A673 (cell line): ENCODE measurements at places on chromosomes 11 and 22. TPM values are rescaled to one million over a fixed set of nuclear protein-coding genes. Genes with fewer than 3 reads are reported as not detected.

- DNase-seq = no peak
Observed at GRCh38 chr11:16512899-16513241, 156.5 kb upstream of the SOX6 start.

GRCh38 chr11:17276236-17277023, at the start of gene NUCB2:
NUCB2 (plus strand) TSS chr11:17276739; CDS start chr11:17295324, 18,585 bp downstream.
- DNase-seq = peak; percentile 97

DNA sequence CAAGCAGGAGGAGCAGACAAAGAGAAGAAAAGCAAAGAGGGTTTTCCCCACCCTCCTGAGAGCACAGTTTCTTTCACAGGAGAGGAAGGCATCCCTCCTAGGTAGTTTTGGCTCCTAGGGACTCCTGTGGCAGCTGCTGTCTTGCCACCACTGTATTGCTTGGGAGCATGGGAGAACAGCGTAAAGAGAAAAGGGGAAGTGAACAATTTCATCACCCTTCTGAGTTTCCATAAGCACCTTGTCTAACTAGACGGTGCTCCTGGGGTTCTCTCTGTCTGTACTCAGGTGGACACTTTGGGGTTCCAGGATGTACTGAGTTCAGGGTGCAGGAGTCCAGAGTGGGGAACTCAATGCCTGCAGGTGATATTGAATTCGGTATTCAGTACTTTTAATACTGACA, 1430.5 kb downstream of the TBC1D22A start:
- DNase-seq = no peak

The KRTAP5-1 gene
- not detected in 2 replicates for total RNA-seq

GRCh38 chr11:57762235-57762861, 746 bp downstream of the CTNND1 start:
- DNase-seq = peak; percentile 25

The POU2F3 gene
- total RNA-seq = not detected in 2 replicates

DNA sequence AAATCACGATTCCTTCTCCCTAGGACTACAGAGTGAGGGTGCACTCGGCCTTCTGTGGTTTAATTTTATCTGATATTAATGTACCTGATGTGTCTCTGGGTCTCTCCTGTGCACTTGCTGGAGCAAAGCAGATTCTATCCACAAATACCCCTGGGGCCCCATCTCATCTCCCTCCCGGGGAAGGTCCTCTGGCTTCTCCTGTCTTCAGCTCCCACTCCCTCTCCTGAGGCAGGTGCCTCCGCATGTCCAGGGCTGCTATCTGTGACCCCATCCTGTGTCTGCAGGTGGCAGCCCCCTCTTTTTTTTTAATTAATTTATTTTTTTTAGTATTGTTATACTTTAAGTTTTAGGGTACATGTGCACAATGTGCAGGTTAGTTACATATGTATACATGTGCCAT, 558.7 kb downstream of the BRD1 start:
- no peak for DNase-seq

DNA sequence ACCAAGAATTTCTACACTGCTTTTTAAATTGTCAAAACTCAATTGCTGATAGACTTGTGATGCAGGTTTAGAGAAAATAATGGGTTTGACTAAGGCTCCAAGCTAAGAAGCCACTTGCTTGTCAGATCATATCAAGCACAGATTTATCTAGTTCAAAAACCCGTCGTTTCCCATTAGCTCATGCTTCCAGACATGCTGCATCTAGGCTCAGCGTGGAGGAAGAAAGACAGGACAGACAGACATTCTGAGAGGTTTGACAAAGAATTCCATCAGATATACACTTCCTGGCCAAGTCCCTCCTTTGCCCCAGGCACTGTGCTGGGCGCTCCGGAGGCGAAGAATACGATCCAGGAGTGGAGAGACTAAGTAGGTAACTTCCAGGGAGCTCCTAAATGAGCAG, 76.8 kb downstream of the KCNC1 start:
- DNase-seq = no peak

The MPZL2 gene
- total RNA-seq = not detected in 2 replicates

The NRIP3 gene
- 1.6 and 2.2 TPM in 2 replicates for total RNA-seq

DNA sequence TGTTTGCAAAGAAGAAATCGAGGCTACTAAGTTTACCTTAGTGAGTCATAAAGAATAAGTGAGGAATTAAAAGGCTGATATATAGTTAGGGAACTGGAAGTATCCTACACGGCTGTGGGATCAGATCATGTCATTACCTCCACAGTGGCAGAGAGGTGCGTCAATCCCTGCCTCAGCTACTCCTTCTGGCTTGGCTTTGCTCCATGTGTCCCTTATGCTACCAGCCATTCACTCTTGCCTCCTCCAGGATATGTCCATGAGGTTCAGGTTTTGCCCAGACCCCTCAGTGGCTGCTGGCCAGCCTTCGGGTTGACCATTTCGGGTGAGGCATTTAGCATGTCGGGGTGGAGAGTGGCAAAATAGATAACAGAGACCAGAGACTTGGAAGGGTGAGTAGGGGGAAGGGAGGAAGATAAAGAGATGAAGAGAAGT, 153.4 kb downstream of the LDLRAD3 start:
- DNase-seq = no peak

- DNase-seq = no peak
Observed at GRCh38 chr11:19664886-19665548, 47.6 kb upstream of the NAV2 start.

GRCh38 chr22:42608136-42608822, 6.4 kb downstream of the POLDIP3 start:
- no peak for DNase-seq

DNA sequence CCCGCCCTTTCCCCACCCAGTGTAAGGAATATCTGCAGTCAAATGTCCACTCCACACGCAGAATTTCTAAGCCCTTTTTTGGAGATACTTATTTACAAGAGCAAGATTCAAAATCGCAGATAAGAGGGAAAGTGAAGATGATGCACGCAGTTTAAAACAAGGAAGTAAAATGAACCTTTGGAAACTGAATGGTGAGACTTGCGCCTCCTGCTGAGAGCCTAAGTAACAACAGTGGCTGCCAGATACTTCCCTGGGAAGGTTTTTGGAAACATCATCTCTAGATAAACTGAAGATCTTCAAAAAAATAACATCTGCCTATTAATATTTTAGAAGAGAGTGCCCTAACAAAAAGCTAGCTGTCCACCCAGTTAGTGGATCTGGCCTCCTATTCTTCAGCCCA, 963.1 kb upstream of the FAT3 start:
- no peak for DNase-seq

- no peak for DNase-seq
Observed at GRCh38 chr11:74011360-74012073, 2.6 kb upstream of the UCP3 start.

DNA sequence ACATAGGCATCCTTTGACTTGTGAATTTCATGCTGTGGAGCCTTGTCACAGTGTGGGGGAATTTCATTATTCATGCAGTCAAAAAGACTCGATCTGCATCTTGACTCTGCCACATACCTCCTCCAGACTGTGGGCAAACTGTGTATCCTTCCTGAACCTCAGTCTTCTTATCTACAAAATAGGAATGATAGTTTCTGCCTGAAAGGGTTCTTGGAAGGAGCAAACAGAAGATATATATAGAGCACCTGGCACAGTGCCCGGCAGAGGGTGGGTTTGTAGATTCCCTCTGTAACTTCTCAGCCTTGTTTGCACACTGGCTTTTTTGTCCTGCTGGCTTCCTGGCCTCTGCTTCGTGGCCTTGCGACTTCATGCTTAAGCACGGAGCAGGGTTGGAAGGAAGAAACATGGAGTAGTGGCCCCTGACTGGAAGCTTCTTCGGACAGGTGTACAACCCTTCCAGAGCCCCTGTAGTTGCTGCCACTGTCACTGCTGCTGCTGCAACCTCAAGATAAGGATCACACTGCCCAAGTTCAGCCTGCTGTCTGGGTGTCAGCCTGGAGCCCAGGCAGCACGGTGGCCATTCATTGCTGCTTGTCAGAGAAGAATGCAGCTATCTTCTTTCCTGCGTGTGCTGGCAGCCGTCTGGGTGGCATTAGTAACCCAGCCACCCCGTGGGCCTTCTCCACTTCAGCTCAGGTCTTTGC, 106.4 kb downstream of the MICAL2 start:
- no peak for DNase-seq

The MPPED1 gene
- not detected in 2 replicates for total RNA-seq

The GP1BB gene
- total RNA-seq = 12.6 and 13.3 TPM in 2 replicates

The GDPD4 gene
- total RNA-seq = not detected in 2 replicates

GRCh38 chr22:33328789-33329296, 270.7 kb upstream of the SYN3 start:
- DNase-seq = no peak

GRCh38 chr11:20131788-20132666, 28.2 kb downstream of the DBX1 start:
- peak; percentile 58 for DNase-seq

DNA sequence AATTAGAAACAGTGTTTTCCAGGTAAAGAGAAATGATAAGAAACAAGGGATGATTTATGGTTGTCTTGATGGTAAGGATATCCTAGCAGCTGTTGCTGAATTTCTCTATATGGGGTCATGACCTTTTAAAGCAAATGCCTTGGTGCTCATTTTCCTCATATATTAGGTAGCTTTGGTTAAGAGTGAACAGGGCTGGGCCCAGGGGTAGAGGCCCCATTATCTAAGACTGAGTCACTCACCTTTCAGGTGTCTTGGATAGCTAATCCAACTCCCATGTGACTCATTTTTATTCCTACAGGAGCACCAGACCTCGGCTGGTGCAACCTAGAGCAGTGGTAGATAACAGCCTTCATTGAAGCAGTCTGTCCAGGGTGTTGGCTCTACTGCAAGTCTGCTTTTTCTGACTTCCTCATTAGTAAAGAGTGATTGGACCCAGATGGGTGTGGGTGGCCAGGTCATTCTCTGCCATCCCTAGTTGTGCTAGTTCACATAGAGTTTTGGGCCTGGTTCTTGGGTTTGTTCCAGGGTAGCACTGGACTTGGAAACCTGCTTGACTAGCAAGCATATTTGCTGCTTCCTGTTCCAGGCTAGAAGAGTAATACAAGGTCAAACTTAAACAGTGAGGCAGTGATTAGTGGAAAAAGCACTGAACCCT, 37.4 kb downstream of the CTNND1 start:
- no peak for DNase-seq

DNA sequence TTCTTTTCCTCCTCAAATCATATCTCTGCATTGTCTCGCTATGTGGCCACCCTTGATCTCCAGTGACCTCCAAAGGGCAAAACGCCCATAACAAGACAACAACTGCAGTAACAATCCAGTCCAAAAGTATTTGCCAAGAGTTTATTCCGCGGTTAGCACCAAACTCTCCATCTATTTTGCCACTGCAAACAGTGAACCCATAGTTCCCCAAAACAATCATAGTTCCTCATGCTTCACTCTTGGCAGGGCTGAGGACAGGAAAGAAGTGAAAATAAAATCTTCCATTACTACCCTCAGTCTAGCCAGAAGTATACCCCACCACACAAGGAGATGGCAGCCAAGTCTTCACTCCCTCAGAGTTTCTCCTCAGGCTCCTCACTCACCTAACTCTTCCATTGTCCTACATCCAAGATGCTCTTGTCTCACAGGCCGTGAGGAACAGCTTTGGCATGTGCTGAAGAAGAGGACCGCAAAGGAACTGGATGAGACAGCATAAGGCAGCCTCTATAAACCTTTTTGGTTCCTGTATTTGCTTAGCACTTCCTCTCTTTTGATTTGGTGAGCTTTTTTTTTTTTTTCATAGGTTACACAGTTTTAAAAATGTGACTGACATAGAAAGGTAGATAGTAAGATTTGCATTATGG, at the start of gene LPXN:
LPXN (minus strand) TSS at position 480 of the 644 bp plus-strand sequence; CDS start at position 396, 84 bp downstream.
- no peak for DNase-seq

DNA sequence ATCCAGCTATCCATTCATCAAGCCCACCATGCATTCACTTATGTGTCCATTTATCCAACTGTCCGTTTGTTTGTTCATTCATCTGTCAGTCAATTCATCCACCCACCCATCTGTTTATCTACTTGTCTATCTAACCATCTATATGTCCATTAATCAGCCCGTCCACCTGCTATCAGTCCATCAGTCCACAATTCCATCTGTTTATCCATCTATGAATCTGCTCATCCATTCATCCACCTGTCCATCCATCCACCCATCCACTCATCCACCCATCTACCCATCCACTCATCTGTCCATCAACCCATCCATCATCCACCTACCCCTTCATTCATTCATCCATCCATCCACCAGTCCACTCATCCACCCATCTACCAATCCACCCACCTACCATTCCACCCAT, 970 bp upstream of the SPI1 start:
- no peak for DNase-seq

DNA sequence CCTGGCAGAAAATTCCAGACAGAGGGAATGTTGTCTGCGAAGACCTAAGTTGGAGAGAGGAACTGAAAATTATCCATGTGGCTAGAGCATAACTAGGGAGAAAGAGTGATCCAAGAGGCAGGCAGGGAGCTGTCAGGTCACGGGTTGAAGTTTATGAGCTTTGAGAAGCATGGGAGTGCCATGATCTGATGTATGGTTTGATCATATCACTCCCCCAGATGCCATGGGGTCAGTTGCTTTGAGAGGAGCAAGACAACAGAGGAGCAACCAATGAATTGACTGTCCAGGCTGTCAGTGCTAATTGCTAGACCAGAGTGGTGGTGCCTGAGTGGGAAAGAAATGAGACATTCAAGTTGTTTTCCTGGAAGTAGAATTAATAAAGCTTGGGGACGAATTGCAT, 54.0 kb downstream of the CYB5R2 start:
- no peak for DNase-seq

The CHRDL2 gene
- 7.7 and 11.6 TPM in 2 replicates for total RNA-seq

DNA sequence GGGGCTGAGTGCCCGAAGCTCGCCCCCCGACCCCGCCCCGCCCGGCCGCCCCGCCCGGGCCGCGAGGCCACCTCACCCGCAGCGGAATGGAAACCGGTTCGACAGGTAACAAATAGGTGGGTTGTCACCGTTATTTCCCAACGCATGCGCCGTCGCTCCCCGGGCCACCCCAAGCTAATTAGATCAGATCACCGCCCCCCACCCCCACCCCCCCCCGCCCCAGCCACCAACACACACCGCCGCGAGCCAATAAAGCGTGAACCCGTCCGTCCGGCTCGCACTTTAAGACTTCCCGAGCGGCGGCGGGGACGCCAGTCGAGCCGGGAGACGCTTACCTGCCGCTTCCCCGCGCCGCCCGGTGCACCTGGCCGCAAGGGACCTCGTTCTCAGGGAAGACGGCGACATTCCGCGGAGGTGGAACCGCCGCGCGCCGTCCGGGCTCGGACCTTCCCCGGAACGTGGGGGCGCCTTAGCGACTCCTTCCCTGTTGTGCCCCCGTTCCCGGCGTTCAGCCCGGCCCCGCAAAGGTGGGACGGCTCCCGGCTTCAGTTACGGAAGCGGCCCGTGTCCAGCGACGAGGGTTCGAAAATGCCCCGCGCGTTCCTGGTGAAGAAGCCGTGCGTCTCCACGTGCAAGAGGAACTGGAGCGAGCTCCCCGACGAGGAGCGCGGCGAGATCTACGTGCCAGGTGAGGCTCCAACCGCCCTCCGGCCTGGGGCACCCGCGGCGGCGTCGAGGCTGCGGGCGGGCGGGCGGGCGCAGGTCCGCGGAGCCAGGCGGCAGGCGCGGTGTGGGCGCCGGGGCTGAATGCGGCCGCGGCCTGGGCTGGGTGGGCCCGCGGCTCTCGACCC, at the start of gene OVOL1:
OVOL1 (plus strand) TSS at position 278 of the 851 bp plus-strand sequence; CDS start at position 589, 311 bp downstream.
- no peak for DNase-seq

- no peak for DNase-seq
Observed at GRCh38 chr22:39721206-39722031, 150.9 kb downstream of the CACNA1I start.
